NCI-H2081 treated with DMSO at 0.1 percent for 48 hours (cell line): ENCODE measurements at places on chromosomes 5 and 9.

- DNase-seq = no peak
Observed at GRCh38 chr9:89724659-89725058, 119.8 kb downstream of the GADD45G start.

GRCh38 chr5:97089149-97089801 lies 53.1 kb downstream of the LIX1 start:
- DNase-seq = no peak

DNA sequence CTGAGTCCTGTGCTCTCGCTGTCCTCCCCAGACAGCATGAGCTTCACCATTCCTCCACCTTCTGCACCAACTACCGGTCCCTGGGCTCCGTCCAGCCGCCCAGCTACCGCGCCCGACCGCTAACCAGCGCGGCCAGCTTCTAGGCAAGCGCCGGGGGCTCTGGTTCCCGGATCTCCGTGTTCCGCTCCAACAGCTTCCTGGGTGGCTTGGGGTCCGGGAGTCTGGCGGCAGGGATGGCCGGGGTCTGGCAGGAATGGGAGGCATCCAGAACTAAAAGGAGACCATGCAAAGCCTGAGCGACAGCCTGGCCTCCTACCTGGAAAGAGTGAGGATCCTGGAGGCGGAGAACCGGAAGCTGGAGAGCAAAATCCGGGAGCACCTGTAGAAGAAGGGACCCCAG lies 613.1 kb upstream of the PTGER4 start:
- no peak for DNase-seq

GRCh38 chr9:130912932-130913598 lies 16.5 kb upstream of the QRFP start:
- DNase-seq = no peak

- no peak for DNase-seq
Observed at GRCh38 chr5:128154943-128155342, 71.4 kb downstream of the SLC12A2 start.

GRCh38 chr5:134003817-134004625 lies 754 bp downstream of the VDAC1 start:
- no peak for DNase-seq

- no peak for DNase-seq
Observed at GRCh38 chr5:149414405-149415065, 35.4 kb upstream of the IL17B start.

- no peak for DNase-seq
Observed at GRCh38 chr5:3027185-3027865, 275.8 kb upstream of the IRX2 start.
